ENCODE measurements at places on chromosomes 2 and 18.

- DNase-seq = no peak
Measured at GRCh38 chr18:10838553-10838952, 310.8 kb downstream of the PIEZO2 start.

DNA sequence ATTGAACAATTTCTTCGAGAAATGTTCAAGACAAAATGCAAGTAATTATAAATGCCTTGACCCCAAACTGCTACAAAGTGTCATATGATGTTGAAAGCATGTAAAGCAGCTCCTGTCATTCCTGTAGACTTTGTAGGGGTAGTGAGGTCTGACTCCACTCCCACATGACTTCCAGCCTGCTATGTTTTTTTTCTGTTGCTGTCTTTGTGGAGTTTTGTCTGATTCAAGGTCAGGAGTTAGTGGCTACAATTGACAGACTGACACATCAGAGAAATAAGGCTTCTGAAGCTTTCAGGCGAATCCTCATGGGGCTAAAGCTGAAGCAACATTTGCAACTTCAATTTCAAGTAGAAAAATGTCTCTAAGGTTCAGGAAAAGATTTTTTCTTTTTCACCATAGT, 63.9 kb upstream of the CCDC195 start:
- DNase-seq = no peak

DNA sequence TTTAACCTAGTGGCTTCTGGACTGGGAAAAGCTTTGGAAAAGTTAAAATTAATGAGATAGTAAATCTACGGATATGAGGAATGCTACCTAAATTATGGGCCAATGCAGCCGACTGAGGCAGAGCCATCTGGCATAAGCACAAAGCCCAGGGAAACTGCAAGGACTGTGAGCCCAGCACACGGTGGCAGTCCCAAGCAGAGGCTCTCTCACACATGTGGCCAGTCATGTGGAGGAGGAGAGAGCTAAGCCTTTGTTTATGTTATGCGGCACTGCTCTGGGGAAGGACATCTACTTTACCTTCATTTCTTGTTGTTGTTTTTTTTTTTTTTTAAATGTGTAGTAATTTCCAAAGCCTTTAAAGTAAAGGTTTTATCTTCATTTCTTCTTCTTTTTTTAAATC, 267.0 kb downstream of the STK39 start:
- no peak for DNase-seq

DNA sequence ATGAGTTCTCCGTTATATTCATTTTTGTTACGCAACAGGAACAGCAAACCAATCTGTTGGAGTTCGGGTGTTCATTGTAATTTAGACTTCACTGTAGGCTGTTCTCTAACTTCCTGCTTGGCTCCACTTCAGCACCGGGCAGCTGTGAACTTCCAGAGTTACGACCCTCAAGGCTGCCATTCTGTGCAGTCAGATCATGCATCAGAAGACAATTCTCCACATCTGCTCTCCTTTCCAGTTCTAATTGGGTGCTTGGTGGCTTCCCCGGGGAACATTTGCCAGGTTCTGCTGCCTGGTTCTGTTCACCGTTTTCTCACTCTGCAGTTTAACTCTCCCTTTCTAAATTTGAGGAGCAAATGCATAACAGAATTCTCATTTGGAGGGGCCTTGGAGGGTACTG, 237.7 kb downstream of the NYAP2 start:
- DNase-seq = no peak

DNA sequence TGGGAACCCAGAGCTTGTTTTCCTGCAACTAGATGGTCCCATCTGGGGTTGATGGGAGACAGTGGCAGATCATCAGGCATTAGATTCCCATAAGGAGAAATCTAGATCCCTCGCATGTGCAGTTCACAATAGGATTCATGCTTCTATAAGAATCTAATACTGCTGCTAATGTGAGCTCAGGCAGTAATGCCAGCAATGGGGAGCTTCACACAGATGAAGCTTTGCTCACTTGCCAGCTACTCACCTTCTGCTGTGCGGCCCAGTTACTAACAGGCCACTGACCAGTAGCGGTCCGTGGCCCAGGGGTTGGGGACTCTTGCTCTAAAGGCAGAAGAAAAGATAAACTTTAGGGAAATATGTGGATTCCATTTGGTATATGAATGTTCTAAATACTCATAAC, 192.9 kb downstream of the AFF3 start:
- DNase-seq = no peak

- DNase-seq = no peak
Measured at GRCh38 chr18:8351161-8351560, 258.1 kb upstream of the RAB12 start.

DNA sequence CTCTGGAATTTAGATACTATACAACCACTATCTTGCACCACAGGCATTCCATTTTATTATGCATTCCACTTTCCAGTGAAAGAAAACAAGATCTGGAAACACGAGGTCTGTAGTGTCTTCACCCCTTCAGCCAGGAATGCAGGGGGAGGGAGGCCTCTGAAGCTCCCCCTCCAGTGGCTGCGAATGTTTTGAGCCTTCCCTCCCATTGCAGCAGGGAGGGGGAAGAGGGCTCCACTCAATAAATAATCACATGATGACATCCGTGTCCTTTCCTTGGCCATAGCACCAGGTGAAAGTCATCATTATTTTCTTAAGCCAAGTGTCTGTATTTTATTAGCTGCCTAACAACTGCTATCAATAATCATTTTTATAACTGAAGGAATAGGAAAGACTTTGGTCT, 38.6 kb downstream of the ALPK2 start:
- no peak for DNase-seq

DNA sequence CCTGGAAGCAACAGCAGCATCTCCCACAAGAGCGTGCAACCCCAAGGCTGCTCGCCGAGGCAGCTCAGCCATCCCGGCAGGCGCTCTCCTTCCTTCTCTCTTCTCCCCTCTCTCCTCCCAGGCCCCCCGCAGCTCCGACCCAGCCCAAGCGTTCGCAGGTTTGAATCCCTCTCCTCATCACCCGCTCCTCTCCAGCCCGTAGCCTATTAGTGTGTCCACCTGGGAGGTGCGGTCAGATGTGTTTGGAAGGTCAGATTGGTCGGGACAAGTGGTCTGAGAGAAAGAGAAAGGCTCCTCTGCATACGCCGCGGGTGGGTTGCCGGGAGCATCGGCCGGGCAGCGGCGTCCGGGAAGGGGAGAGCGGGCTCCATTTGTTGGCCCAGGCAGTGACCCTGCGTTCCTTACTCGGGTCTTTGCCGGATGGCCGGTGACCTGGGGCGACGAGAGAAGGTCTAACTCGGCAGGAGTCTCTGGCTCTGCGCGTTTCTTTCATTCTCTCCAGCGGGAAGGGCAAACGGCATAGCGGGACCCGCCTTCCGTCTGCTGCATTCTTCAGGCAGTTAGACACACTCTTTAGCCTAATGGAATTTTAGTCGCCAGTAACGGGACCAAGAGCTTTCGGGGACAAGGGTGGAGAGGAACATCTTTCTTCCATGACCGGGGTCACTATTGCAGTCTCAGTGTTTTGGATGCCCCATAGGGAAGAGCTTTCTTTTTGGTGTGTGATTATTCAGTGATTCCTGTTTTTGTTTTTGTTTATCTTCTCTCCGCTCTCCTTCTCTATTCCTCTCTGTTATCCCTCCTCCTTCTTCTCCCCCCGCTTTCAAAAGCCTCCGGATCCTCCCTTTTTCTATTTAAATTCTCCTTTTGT, 1.1 kb upstream of the TMEFF2 start:
- DNase-seq = no peak

DNA sequence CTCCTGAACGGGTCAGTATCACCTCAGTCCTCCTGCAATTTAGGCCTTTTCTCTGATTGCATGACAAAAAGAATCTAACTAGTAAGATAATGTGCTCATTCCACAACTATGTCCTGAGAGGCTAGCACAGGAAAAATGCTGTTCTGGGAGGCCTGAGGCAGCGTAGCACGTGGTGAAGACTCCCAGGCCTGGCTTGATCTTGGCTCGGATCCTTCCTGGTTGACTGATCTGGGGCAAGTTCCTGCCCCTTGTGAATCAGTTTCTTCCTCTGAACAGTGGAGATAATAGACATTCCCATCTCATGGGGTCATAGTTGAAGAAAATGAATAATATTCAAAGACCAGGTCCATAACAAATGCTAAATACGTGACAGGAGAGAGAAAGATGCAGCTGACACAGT, 12.3 kb downstream of the FBLN7 start:
- DNase-seq = no peak

DNA sequence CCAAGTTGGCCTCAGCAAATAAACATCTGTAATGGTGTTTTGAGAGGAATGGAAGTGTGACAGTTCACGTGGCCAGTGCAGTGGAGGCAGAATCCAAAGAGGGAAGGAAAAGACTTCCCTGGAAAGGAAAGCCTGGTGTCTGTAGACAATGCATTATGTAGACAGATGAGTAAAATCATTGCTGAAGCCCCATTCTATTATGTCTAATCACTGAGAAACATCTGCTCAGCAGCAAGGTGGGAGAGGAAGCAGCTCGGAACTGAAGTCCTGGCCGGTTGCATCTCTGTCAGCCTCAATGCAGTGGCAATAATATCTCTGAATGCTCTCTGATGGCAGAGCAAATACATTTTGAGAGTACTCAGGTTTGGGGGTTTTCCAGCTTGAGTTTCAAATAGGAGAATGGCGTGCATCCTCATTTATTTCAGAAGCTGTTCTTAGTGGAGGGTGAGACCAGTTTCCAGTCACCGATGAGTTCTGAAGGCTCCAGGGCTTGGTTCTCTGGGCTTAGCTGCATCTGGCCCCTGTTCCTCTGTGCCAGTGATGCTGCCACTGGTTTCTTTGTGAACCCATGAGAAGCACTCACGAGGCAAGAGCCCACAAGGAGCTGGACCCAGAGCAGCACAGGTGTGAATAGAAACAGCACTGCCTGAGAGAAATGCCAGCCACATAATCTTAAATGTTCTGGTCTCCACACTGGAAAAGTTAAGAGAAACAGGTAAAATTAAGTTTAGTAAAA, 63.3 kb downstream of the RPIA start:
- no peak for DNase-seq

DNA sequence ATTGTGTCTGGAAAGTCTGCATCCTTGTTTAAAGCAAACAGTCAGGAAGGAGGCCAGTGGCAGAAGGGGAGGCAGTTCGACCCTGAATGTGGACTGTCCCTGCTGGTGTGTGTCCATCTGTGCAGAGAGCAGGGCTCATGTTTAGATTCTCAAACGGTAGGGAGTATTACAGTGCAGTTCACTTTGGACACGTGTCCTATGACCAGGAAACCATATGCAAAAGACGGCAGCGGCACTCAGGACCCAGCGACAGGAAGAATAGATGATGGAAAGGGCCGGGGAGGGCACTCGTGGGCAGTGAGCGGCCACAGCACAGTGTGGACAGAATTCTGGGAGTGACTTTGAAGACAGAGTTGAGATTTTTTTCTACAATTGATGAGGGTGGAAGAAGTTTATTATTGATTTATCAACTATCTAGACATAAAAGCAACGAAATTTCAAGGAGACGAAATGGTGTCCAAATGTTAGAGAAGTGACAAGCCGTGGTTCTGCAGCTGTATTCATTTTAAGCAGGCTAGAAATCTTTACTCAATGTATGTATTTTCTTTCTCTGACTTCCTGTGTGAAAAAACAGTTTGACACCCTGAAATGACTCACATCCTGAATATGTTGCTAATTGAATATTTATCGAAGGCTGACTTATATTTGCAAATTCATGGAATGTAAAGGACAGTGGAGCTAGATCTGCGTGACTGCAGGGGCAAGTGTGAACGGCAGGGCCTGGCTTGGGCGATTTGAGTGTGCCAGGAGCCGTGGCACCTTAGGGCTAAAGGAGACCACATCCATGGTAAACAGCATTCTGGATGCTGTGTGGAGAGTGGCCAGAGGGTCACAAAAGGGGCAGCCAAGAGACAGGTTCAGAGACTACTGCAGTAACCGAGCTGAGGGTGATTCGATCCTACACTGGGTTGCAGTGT, 214.2 kb downstream of the PTGR3 start:
- DNase-seq = no peak

DNA sequence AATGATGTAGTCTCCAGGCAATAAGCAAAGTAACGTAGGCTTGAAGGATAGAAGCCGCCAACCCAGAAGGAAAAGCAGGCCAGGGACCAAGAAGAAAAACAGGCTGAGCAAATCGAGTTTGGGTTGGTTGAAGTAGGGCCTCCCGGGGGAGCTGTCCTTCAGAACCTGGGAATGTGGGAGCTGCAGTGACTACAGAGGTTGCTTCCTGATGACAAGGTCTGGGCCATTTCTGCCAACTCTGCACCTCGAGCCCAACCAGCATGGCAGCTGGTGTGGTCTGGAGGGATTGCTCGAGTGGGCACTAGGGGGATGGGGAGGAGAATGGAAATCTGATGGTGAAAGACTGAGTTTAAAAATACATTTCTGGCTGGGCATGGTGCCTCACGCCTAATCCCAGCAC, 14.1 kb downstream of the ACMSD start:
- no peak for DNase-seq

DNA sequence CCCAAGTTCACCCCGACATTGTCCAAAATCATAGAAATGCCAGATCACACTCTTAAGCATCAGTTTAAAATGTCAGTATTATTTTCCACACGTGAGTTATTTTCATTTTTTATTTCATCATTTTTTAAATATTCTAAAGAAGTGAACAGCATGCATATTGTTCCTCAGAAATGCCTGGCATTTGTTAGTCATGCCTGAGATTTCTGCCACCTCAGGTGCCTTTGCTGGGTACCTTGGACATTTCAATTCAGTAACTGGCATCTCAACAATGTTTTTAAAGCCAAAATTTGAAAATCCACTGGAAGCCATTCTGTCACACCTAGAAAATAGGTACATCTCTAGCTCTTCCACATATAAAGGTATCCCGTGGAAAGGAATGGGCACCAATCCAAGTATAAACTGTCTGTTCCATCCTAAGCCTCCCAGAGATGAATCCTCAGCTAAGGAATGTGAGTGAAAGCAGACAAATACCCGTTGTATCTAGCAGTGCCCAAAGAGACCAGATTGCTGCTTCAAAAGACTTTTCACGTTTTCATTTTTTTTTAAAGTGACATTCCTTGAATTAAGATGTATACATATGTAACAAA, 159.8 kb downstream of the ZNF385B start:
- DNase-seq = no peak

- DNase-seq = no peak
Measured at GRCh38 chr18:45619826-45620201, 4.5 kb downstream of the SLC14A2 start.

DNA sequence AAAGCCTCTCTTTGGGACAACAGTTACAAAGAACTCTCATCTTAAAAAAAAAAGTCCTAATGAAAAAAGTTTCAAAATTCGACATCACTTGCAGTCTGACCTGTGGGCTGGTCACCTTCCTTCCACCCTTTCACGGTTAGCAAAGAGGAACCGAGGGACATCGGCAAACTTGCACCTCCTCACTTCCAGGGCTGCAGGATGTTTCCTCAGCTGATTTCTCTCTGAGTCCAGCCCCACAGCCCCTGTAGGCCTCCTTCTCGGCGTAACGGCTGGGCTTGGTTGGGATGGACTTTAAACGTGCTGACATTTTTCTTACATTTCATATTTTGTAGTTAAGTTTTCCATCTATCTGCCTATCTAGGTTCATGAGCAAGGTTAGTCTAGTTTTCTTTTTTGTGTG, 5.7 kb upstream of the CAB39 start:
- DNase-seq = no peak

- DNase-seq = no peak
Measured at GRCh38 chr18:41150316-41150715, 804.7 kb upstream of the PIK3C3 start.
